ENCODE measurements at places on chromosomes 12 and 14.
A peak's percentile ranks its signal among the peaks of the same experiment; 100 is the strongest.

DNA sequence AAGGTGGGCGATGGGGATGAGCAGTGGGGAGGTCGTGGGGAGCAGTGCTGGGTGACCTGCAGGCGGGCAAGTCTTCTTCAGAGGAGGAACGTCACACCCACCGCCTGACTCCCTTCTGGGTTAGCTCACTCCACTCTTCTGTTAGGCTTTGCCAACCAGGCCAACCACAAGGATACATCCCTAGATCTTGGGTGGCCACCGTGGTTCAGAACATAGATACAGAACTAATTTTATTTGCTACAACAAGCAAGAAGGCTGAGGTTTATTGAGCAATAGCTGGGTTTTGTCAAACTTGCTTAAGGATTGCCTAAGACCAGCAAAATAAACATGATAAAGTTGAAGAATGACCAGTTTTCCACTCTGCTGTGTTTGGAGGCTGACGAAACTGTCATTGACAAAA is 109.4 kb downstream of the DACT1 start:
- DNase-seq: no peak

GRCh38 chr12:106739815-106740530 is 34.5 kb upstream of the RIC8B start:
- DNase-seq: no peak

GRCh38 chr14:92538412-92538985 is 24.9 kb downstream of the RIN3 start:
- DNase-seq: no peak

DNA sequence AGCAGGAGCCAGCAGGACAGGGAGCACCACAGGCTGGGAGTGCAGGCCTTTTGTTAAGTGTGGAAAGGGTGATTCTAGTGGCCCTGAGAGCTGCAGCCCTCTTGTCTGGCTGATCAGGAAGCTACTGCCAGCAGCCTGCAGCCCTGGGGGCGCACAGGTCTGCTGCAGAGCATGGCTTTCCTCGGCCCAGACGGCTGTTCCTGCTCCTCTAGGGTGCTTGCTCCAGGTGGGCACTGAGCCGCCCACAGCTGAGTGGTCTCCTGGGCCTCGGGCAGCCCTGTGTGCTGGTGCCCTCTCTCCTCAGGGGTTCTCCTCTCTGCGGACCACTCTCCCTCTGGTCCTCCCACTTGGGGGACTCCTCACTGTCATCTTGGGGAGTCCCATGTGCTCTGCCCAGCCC is 18.9 kb downstream of the CCDC88C start:
- DNase-seq: no peak

- no peak for DNase-seq
Measured at GRCh38 chr14:67140556-67140955, 48.7 kb upstream of the GARIN2 start.

DNA sequence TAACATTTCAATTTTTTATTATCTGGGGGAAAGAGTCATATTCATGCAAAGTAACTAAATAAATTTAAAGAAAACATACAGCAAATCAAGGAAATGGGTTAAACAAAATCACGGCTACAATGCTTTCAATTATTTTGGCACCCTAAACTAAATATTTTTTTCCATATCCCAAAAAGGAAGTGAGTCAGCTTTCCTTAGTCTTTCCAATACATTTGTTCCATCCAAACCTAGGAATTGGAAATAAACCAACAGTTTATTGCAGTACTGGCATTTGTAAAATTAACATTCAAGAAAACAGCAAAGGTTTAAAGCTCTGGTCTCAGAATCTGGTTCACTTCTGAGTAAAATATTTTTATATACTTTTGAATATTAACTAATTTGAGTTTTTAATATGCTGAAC is 89.2 kb downstream of the BCL2L14 start:
- no peak for DNase-seq

DNA sequence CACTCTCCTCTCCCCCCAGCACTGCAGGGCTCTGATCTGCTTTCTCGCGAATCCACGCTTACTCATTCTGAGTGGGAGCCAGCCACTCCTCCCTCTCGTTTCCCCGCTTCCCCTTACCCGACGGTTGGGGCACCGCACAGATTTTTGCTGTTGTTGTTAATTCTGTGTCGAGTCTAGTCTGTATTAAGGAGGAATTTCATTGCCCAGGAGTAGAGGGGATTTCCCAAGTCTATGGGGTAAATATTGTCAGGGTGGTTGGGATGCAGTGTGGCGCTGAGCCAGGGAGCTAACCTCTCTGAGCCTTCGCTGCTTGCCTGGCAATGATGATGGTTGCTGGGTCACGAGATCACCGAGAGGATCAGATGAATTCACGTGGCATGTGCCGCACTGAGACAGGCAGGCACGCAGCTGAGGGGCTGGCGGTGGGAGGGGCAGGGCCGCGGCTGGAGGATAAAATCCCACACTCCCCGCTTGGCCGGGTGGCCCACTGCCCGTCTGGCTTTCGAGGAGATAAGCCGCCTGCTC is 18.5 kb downstream of the NCOR2 start:
- DNase-seq: no peak

- DNase-seq: no peak
Measured at GRCh38 chr12:92915365-92915764, 13.7 kb downstream of the EEA1 start.

- no peak for DNase-seq
Measured at GRCh38 chr12:16685107-16685506, 79.1 kb upstream of the LMO3 start.

DNA sequence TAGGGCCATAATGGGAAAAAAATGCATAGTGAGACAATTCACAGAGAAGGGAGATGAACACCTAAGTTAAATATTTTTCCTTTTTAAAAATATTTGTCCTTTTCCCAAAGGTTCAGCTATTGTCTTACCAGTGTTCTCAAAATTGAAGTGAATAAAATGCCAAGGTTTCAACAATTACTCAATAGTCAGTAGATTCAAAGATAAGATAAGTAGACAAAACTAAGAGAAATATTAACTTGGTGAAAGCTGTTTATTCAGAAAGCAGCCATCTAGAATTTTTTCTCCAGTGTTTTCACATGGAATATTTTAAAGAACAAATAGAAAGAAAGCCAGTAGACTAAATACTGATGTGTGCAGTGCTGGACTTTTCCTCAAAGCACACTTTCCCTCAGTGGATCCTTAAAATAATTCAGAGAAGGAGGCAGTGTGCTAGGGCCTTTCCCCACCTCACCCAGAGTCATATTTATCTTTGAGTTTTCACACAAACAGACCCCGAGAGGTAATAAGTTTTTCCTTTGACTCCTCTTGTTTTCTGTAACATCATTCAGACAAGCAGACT is 144.5 kb upstream of the PLEKHG7 start:
- DNase-seq: no peak

GRCh38 chr12:6852651-6853354 is 853 bp downstream of the USP5 start:
- DNase-seq: peak; percentile 65

DNA sequence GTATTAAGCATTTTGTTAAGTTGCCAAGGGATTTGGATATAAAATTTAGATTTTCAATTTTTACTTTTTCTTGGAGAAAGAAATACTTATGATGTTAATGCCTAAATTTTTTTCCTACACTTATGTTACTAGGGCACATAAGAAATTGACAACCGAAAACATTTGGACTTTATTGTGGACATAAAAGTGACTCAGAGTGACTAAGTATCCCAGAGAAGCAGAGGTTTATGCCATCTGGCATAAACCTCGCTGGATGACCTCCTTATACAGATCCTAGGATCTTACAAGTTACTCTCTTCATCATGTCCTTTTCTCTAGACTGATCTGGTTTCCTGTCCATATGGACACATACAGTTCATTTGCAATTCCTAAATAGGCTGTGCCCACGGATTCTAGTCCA is 89.8 kb downstream of the RERG start:
- no peak for DNase-seq

- no peak for DNase-seq
Measured at GRCh38 chr12:105487963-105488362, 157.5 kb downstream of the C12orf75 start.

GRCh38 chr12:66668311-66668710 is 10.6 kb downstream of the GRIP1 start:
- DNase-seq: no peak

GRCh38 chr14:94536836-94537235 is 24.4 kb upstream of the SERPINA4 start:
- no peak for DNase-seq

GRCh38 chr14:78245238-78245637 is 75.1 kb downstream of the NRXN3 start:
- no peak for DNase-seq

DNA sequence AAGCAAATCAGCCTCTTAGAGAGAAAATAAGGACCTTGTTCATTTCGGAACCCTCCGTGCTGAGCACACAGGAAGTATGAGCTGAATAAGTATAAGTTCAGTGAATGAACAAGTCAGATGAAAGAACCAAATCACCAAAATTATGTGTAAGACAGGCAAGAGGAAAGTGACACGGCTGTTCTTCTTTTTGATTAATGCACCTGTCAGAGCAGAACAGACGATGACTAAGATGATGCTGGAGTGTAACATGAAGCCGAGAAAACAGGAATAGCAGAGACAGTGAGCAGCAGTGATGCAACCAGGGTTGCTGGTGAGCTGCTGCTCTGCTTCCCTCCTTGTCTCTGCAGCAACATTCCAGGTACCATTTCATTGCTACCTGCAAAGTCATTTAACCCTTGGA is 861.1 kb downstream of the GALC start:
- no peak for DNase-seq

- DNase-seq: no peak
Measured at GRCh38 chr12:55935738-55936151, 4.8 kb downstream of the DGKA start.

GRCh38 chr12:54167500-54167896 is 21.3 kb downstream of the SMUG1 start:
- no peak for DNase-seq

DNA sequence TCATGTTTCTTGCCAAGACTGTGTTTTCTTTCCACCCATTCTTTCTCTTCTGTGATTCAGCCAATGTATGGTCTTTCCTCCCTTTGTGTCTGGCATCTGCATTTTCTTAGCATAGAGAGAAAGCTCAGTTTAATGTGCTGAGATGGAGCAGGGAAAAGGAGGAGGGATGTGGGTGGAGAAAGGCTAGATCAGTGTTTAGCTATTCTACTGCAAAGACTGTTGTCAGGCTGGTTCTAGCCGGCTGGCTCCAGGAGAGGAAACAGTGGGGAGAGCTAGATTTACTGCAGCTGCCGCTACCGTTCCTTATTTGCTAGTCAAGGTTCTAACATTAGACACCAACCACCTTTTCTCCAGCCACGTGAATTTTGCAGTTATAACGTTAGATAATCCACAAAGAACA is 5.2 kb upstream of the RIMKLB start:
- no peak for DNase-seq

GRCh38 chr12:116215023-116215422 is 62.5 kb downstream of the MED13L start:
- no peak for DNase-seq

DNA sequence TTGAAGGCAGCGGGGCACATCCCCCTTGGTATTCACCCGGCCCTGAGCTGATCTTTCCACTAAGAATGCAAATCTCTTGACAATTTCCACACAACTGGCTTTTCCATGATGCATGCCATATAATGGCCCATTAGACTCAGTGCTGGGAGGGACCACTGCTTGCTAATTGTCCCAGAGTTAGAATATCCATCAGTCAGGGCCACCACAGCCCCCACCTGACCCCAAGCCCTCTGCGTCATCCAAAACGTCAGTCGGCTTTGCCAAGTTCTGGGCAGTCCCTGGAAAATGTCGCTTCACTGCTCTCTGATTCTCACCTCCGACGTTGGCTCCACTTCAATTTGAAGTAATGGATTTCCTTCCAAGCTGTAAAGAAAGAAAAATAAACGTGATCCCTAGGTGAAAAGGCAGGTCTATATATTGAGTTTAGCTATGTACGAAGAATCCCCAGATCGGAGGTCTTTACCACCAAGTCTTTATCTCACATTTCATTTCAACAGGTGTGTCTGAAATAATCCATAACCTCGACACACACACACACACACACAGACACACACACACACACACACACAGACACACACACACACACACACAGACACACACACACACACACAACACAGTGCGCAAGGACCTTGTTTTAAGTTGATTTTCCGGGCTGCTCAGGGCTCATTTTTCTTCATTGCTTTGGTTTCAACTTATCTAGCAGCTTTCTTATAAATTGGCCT is 165.5 kb upstream of the NOS1 start:
- DNase-seq: no peak

DNA sequence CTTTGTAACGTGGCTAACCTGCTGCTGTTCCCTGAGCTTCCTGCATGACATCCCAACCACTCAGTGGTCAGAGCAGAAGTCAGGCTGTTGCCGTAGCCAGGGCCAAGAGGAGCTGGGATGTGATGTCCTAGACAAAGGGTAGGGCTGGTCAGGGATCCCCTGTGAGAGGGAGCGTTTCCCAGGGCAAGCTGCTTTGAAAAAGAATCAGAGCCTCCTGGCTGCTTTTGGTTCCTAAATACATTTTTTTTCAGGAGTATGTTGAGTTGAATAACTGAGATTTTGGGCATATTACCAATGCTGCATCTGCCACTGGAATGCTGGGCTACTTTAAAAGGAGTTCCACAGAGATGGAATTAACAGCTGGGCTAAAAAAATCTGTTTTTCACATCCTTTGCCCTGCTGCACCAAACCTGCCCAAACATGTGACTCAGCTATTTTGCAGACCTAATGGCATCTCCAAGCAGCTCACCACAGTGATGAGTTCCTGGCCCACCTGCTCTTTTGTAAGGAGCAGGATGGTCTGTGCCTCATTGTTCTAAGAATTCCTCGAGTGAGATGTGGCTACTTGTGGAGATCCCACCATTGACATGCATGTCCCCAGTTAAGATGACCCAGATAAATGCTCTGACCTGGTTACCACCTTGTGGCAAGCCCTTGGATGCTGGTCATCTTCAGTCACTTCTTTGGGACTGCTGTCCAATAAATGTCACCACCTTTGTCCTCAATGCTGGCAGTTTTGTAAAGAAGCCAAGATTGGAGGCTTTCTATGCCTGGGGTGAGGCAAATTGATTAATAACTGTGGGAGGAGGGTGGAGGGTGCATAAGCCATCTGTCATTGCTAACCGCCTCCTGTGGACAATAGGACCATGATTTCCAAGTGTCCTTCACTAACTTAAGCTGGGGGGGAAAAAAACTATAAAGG is 24.1 kb downstream of the ANKRD13A start:
- no peak for DNase-seq

GRCh38 chr12:40499856-40500255 is 192.4 kb upstream of the CNTN1 start:
- DNase-seq: no peak

DNA sequence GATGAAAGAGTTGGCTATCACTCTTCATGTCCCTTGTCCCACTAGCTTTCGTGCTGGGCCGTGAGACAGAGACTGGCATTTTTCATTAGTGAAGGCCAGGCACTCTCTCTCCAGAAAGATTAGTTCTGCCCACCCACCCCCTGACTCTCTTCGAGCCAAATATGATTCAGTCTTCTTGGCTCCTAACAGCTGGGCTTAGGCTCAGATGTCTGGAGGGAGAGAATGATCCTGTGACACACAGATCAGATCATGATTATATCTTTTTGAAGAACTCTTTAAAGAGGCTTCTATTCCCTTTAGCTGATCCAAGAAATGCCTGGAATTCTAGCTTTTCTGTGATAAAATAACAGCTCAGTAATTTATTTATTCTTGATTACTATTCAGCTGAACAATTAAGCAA is 5.2 kb upstream of the GNG2 start:
- no peak for DNase-seq

All from stimulated activated CD8-positive, alpha-beta memory T cell treated with anti-CD3 and anti-CD28 coated beads, Interleukin-2, amount 100 ng/mL, for 48 hours (primary cell).